Left ventricle myocardium superior (tissue), 1 donor: ENCODE measurements at places on chromosomes 7 and 10. TPM values are rescaled to one million over a fixed set of nuclear protein-coding genes. Genes with fewer than 3 reads are reported as not detected.

Gene MRC1
- total RNA-seq: 26.7 TPM

Gene GJD4
- not detected for total RNA-seq

Gene ACHE
- total RNA-seq: 0.40 TPM

Gene NUTM2E
- total RNA-seq: 0.10 TPM

Gene STEAP1B
- total RNA-seq: 0.69 TPM

Gene ANXA8L1
- 1.2 TPM for total RNA-seq

Gene MBL2
- total RNA-seq: not detected

Gene MMD2
- total RNA-seq: not detected

Gene NPFFR1
- total RNA-seq: 0.02 TPM

Gene ADAMTS14
- 0.10 TPM for total RNA-seq

Gene PSD
- 0.50 TPM for total RNA-seq

Gene UCMA
- not detected for total RNA-seq

Gene LIPJ
- total RNA-seq: not detected

Gene PAPOLB
- total RNA-seq: 0.05 TPM

Gene GPAM
- total RNA-seq: 25.0 TPM

Gene POMZP3
- total RNA-seq: 7.9 TPM

Gene NEURL1
- total RNA-seq: not detected
